Stimulated activated CD4-positive, alpha-beta T cell treated with anti-CD3 and anti-CD28 coated beads, Interleukin-4, amount 100 ng/mL, for 4 hours (primary cell): ENCODE measurements at places on chromosomes 1 and 21.

DNA sequence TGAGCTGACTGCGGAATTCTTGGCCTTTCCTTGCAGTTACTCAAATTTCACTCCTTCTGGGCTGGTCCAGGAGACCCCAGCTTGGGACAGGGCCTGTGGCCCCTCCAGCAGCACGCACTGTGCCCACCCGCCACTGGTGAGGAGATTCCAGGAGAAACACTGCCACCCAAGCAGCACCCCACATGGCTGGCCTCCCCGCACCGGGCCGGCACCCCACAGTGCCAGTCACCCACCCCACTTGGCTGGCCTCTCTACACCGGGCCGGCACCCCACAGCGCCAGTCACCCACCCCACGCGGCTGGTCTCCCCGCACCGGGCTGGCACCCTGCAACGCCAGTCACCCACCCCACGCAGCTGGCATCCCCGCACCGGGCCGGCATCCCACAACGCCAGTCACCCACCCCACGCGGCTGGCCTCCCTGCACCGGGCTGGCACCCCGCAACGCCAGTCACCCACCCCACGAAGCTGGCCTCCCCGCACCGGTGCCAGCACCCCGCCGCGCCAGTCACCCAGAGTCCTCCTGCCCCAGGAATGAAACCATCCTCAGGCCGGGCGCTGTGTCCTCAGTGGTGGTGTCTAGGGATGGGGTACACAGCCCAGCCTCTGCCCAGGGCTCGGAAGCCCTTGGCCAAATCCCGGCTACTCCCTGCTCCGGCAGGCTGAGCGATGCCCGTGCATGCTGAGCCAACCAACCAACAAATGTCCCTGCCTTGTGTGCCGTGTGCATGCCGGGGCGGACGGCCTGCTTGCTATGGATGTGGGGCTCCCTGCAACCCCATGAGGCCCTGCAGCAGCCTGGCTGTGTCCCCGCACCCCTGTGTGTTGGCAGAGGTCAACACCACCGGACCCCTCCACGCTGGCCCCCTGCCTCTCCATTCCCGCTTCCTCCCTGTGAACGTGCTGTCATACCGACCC lies 38.6 kb upstream of the TSPEAR start:
- no peak for DNase-seq

GRCh38 chr1:2801046-2801445 lies 447 bp downstream of the TTC34 start:
- no peak for DNase-seq

- DNase-seq: no peak
Observed at GRCh38 chr1:98781906-98782305, 120.4 kb downstream of the SNX7 start.

- DNase-seq: no peak
Observed at GRCh38 chr1:11703357-11704193, 12.1 kb downstream of the DRAXIN start.

- peak; percentile 72 for DNase-seq
Observed at GRCh38 chr1:12619792-12620487, 1.9 kb upstream of the DHRS3 start.
